ENCODE measurements at places on chromosomes 2 and 18.
A peak's percentile ranks its signal among the peaks of the same experiment; 100 is the strongest.

DNA sequence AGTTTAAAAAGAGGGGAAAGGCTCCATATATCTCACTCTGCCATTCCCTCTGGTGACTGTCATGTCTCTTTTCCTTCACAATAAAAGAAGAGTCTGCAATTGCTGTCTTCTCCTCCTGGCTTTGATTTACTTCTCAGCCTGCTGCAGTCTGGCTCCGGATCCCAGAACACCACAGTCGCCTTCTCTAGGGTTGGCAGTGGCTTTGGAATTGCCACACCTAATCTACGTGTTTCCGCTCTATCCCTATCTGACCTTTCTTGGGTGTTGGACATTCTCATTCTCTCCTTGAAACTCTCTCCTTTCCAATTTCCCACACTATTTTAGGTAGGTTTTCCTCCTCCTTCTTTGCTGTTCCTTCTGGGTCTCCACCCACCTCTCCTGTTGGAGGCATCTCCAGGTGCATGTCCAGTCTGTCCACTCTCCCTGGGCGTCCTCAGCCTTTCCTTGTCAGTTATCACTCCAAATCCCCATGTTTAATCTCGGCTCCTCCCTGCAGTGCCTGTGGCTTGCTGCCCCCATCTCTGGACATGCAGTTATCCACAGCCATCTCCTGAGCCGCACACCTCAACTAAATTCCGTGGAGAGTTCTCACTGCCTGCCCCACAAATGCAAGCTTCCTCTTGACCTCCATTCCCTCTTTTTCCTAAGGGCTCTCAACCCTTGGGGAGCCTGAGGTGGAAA, 112.8 kb downstream of the KCTD1 start:
- no peak for DNase-seq

GRCh38 chr18:35455926-35456763, 41.6 kb downstream of the INO80C start:
- DNase-seq = no peak

DNA sequence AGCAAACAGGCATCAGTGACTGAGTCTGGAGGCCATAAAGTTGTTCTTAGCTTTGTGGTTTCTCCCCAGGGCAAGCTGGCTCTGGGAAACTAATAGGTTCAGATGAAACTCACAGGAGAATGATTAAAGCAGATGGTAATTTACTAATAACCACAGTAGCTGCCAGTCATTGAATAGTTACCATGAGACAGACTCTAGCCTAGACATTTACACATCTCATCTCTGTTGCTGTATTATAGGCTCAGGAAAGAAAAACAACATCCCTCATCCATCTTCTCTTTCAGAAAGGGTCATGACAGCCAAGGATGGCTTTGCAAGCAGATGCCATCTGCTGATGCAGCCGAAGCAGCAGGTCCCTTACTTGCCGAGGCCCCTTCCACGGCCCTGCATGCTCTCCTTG, 314.0 kb upstream of the ID2 start:
- DNase-seq = no peak

DNA sequence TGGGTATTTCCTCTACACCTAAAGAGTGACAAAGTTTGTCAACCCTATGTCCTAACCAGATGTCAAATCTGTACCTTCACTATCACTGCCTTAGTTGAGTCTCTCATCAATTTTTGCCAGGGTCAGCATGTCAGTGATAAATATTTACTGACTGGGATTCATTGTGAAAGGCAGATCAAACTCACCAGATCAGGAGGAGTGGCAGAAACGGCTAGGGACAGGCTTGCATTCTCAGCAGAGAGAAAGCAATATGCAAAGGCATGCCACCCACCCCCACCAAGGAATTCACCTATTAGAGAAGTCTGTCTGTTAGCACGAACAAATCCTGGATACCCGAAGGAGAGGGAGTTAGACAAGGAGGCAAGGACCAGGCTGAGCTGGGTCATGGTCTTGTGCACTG, 62.6 kb downstream of the PTPN2 start:
- no peak for DNase-seq

DNA sequence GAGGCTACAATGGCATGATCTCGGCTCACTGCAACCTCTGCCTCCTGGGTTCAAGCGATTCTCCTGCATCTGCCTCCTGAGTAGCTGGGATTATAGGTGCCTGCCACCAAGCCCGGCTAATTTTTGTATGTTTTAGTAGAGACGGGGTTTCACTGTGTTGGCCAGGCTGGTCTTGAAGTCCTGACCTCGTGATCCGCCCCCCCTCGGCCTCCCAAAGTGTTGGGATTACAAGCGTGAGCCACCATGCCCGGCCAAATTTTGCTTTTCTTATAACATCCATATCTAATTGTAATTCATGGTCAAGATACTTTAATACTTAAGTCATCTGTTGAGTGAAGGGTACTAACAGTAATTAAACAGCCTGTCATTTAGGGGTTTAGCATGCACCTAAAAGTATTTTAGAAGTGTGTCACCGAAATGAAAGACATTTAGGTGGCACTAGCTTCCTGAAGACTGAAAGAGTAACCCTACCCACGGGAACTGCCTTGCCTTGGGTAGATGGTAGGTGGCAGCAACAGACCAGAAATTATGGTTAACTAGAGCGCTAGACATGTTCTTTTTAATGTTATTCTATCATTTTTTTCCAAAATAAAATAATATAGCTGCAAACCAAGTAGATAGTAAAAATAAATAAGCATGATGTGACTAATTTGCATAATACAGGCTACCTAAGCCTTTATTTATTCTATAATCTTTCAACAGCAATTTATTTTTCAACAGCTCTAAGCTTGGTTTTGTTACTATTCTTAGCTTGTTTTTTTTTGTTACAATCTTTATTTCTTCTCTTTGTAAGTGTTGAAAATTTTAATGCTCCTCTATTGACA, 8.6 kb upstream of the ACYP2 start:
- peak; percentile 55 for DNase-seq

DNA sequence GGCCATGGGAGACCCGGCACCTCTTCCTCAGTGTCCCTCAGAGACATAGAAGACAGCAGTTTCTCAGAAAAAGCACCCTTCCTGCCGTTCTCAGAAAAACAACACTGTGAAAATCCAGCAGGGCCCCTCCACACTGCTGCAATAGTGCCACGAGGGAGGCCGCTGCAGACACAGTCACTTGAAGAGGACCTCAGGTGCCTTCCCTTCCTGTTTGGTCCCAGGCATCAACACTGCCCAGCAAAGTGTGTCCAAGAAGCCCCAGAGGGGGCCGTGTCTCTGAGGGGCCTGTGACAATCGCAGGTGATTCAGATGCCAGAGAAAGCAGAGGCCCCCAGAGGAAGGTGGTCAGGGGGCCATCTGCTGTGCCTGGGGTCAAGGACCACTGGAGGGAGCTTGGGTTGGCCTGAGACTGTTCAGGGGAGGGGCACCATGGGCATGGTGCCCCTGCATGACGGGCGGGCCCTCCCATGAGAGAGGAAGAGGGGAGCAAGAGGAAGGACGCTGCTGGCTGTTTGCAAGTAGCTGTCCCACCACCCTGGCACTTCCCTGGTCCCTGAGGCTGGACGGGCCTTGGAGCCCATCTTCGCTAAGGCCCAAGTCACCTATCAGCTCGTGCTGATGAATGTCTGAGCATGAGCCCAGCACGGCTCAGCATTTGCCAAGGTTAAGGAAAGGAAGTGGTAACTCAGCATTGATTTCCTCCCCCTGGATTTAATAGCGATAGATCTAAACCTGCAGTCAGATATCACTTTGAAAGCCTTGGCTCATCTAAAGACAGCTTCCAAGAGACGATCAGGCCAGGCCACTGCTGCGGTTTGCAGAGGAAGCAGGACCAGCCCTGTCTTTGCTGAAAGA, 9.1 kb downstream of the TWIST2 start:
- DNase-seq = no peak

DNA sequence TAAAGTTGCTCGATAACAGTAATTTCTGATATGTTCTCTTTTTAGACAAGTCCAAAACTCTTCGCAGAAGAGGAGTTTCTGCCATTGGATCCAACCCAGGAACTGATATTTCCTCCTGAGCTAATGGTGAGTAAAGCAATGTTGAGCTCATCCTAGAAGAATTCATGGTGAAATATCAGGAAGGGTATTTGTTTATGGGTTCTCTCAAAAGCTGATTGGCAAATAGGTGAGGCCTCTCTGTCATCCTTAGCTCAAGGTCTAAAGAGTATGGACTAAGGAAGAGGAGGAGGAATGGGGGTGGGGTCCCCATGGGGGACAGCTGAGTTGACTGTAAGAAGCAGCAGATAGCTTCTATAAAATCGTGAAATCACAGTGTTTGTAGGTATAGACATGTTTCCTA, 18.2 kb downstream of the AOX1 start:
- no peak for DNase-seq

GRCh38 chr2:117956036-117956796, 57.7 kb downstream of the CCDC93 start:
- no peak for DNase-seq

DNA sequence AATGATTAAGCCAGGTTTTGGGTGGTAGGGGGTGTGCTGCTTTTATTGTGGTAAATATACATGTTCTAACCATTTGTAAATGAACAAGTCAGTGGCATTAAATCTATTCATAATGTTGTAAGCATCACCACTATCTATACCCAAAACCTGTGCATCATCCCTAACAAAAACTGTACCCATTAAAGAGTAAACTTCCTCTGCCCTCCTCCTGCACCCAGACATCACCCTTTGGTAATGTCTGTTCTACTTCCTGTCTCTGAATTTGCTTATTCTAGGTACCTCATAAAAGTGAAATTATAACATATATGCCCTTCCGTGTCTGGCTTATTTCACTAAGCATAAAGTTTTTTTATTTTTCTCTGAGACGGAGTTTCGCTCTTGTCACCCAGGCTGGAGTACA, 14.1 kb downstream of the RIF1 start:
- peak; percentile 46 for DNase-seq

- no peak for DNase-seq
Observed at GRCh38 chr2:109352898-109353689, 224.1 kb downstream of the SH3RF3 start.

DNA sequence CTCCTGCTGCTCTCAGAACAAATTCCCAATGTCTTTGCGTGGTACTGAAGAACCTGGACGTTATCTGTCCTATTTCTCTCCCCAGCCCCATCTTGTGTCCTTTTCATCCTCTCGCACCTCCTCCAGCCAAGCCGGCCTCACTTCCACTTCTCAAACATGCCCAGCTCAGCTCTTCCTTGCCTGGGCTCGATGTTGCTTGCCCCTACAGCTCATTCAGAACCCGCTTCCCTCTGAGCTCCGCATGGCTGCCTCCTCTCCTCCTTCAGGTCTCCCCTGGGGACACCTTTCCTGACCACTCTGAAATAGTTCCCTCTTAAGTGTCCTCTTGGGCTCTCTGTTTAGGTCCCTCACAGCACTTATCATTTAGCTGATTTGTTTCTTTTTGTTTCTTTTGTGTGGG, 6.7 kb upstream of the SMARCAL1 start:
- DNase-seq = no peak

GRCh38 chr18:10057401-10057893, 143.6 kb downstream of the VAPA start:
- DNase-seq = no peak

- no peak for DNase-seq
Observed at GRCh38 chr2:234174742-234175141, 124.2 kb downstream of the SPP2 start.

- no peak for DNase-seq
Observed at GRCh38 chr2:68776124-68776523, 41.5 kb downstream of the ARHGAP25 start.

DNA sequence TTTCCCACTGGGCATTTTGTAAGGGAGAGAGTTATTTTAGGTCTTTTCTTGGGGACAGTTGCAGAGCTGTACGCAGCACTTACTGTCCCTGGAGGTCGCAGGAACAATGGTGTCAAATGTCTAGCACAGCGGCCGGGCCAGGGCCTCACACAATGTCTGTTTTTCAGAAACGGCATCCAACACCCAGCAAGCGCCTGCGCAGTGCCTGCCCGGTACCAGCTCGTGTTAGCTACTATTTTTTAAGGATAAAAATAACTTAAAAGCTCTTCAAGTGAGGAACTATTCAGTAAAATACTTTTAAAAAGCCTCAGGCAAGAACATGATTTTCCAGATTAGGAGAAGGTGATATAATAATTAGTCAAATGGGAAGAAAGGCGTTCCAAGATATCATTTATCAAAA, 90.0 kb downstream of the MBP start:
- no peak for DNase-seq

DNA sequence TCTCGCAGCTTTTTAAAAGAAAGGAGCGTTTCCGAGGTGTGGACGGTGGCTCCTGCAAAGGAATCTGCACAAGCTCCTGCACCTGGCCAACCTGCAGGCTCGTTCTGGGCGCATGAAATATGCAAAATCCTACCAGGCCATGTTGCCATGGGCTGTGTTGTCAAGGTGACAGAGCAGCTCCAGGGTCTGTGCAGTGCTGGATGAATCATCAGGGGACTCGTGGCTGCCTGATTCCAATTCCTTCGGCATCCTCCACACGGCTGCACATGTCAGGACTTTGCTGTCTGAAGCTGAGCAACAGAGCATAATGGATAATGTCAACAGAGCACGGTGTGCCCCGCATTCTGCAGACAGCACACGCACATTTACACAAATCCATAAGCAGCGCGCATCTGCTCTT, 120.5 kb downstream of the EIPR1 start:
- DNase-seq = no peak

- no peak for DNase-seq
Observed at GRCh38 chr18:12377556-12378197, 650 bp upstream of the AFG3L2 start.

- no peak for DNase-seq
Observed at GRCh38 chr2:19127616-19128015, 230.8 kb downstream of the OSR1 start.

DNA sequence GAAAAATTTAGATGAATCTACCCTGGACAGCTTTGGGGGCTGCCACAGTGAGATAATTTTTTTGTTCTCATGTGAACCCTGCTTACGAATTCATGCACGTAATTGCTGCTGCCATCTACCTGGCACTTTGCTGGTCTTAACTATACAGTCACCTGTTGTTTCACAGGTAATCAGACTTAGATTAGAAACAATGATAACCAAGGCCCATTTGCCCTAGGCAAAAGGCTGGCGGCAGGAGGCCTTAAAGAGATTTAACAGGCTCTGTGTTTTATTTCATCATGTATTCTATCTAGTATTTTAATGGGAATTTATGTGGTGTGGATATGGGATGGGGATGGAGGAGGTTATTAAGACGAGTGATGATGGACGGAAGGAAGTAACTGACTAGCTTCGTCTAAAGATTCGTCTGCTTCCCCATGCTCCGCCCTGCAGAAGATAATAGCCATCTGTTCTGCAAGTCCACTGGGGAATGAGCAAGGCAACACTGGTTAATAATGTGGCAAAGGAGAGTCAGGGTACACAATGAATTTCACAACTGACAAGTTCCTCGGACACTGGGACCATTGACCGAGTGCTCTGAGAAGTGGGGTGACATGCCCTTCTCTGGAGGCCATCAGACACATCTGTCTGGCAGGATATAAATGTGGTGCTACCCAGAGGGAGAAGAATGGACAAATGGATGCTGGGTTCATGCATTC, 291.8 kb upstream of the TNP1 start:
- DNase-seq = no peak

DNA sequence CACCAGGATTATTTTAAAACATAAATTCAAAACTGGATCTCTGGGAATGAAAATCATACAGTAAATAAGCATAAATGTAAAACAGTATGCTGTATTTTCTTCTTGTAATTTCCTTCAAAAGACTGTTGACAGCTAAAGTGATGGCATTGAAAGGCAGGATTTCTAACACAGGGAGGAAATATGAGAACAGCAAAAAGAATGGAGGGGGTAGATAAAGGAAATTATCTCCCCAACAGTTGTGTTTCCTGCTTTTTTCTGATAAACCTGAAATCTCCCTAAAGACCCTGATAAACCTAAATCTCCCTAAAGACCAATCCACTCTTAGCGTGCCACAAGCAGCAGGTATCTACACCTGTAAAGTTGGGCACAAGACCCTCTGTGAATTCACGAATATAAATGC, 50.8 kb downstream of the PIAS2 start:
- DNase-seq = no peak

Measured in CD4-positive, alpha-beta T cell treated with Interleukin-6 at 100 ng/mL for 8 hours (primary cell).